ENCODE measurements at places on chromosomes 1 and 21. TPM values are rescaled to one million over a fixed set of nuclear protein-coding genes. Genes with fewer than 3 reads are reported as not detected.

DNA sequence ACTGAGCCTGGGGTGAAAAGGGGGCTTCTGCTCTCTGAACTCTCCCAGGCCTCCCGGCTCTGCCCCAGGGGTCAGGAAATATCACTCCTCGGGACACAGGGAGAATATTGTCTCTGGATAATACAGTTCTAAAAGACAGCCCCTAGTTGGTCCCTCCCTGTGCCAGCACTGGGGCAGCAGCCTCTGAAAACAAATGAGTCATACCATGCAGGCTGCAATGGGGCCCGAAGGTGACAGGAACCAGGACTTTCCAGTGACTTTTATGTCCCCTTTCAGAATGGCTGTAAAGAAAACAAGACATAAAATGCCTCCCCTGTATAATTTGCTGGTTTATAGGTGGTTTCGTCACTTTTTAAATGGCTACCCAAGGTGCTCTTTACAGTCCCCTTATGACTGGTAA is 360.0 kb downstream of the NPHP4 start:
- DNase-seq: no peak

DNA sequence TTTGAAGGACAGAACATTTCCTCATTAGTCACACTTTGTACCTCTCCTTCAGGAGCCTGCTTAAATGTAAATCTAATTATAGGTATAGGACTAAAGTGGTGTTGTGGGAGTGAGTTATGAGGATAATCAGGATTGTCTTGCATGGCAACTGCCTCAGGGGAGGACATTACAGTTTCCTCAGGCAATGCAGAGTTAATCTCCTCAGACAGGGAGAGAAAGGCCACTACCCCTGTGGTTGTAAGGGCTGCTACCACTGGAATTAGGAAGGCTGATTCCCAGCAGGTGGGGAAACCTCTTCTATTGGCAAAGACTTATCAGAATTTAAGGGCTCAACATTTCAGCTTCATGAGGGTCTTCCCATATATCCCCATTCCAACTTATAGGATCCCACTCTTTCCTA is 286.8 kb upstream of the PBX1 start:
- DNase-seq: no peak

GRCh38 chr1:228396770-228397662 is 9.6 kb downstream of the TRIM11 start:
- no peak for DNase-seq

- no peak for DNase-seq
Observed at GRCh38 chr1:95223110-95223509, 10.9 kb upstream of the RWDD3 start.

DNA sequence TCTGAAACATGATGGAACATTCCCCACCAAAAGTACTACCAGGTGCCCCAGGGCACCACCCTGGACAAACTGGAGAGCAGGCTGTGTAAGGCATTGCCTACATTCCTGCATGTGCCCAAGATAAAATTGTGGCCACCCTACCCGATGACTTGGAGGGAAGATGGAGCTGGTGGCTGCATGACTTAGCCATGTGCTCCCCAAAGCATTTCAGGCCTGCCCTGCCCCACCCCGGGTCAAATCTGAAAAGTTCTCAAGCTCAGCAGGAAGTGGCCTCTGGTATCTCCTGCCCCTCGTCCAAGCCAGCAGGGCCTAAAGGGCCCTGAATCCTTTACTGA is 8.5 kb downstream of the CD2 start:
- DNase-seq: no peak

DNA sequence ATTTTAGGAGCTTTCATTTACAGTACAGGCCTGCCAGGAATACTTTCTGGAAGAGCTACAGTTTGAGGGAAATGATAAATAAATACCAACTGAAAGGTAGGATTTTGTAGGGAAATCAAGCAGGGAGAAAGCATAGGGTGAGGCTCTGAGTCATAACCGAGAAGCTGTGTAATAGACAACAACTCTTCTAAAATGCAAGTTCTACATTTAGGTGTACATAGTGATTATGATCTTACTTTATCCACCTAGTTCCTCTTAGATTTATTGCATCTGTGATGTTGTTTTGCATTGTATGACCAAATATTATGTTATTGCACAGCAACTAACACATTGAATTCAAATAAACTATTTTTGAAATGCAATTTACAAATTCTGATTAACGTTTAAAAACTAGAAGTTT is 819.3 kb downstream of the PLA2G4A start:
- no peak for DNase-seq

DNA sequence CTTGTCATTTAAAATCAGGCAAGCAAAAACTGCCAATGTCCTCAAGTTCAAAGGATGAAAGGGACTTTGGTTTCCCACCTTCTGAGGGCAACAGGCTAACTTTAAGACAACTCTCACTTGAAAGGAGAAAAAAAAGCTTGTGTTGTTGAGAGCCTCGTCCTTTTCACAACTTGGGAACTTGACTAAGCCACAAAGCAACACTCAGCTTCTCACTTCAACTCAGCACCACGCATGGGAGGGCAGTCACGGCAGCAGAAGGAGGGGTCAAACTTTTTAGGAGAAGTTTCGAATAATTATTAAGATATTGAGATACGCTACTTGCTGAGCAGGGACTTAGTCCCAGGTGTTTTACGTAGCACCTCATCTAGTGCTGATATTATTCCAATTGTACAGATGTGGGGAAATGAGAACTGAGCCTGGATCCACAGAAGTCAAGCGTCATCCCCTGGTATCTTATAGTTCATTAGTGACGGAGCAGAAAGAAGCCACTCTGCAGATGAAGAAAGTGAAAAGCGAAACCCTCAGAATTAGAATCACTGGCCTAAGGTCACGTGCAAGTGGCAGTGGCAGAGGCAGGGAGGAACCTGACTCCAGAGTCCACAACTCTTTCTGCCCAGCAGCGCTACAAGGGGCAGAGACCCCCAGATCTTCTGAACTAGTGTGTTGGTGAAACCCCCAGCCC is 83.6 kb downstream of the JAK1 start:
- DNase-seq: no peak

- DNase-seq: no peak
Observed at GRCh38 chr21:24824209-24824608, 783.1 kb downstream of the MRPL39 start.

DNA sequence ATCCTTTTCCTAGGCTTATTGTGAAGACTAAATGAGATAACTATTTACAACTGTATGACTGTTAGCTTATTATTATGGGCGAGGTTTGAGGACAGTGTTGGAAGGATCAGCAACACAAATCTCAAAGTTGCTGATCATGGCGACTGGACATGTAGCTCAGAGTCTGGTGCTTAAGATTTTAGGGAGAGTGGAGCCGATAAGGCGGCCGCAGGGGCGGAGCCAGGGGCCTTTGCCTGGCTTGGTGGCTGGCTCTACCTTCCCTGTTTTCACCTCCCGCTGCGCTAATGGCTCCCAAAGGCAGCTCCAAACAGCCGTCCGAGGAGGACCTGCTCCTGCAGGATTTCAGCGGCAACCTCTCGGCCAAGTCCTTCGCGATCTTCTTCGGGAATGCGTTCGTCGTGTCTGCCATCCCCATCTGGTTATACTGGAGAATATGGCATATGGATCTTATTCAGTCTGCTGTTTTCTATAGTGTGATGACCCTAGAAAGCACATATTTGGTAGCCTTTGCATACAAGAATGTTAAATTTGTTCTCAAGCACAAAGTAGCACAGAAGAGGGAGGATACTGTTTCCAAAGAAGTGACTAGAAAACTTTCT is 45.5 kb downstream of the GIPC2 start:
- no peak for DNase-seq

DNA sequence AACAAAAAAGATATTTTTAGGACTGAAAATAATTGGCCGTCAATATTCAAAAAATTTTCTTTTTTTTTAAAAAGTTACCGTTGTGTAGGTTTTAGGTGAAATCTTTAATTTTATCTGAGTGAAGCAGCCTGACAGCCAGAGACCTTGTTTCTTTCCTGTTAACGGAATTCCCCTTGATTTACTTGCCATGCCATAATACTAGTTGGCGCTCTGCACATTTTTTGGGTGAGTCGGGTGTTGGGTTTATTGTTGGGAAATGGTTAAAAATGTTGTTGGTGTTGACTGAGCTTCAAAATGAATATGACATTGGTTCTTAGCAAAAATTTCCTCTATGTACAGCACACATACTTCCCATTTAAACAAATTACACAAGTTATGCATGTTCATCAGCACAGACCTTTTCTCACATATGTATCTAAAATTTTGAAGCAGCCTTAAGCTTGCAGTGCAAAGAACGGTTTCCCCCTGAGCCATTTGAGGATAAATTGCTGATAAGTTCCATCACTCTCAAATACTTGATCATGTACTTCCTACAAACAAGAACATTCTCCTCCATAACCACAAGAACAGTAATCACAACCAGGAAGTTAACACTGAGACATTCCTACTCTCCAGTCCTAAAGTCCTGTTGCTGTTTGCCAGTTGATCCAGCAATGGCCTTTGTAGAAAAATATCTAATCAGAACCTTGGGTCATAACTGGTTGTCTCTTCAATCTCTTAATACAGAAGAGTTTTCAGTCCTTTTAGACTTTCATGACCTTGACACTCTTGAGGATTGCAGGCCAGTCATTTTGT is 34.2 kb downstream of the CAMTA1 start:
- DNase-seq: no peak

- no peak for DNase-seq
Observed at GRCh38 chr1:5271264-5271663, 616.9 kb downstream of the AJAP1 start.

- no peak for DNase-seq
Observed at GRCh38 chr1:109248797-109249629, at the start of gene CELSR2. Gene CELSR2, plus strand, starts transcription at chr1:109249539. Its CDS starts 541 bp downstream, at chr1:109250080.

GRCh38 chr1:87239997-87240605 is 88.6 kb upstream of the LMO4 start:
- DNase-seq: no peak

- DNase-seq: no peak
Observed at GRCh38 chr1:226310245-226310540, 1.2 kb upstream of the LIN9 start.

DNA sequence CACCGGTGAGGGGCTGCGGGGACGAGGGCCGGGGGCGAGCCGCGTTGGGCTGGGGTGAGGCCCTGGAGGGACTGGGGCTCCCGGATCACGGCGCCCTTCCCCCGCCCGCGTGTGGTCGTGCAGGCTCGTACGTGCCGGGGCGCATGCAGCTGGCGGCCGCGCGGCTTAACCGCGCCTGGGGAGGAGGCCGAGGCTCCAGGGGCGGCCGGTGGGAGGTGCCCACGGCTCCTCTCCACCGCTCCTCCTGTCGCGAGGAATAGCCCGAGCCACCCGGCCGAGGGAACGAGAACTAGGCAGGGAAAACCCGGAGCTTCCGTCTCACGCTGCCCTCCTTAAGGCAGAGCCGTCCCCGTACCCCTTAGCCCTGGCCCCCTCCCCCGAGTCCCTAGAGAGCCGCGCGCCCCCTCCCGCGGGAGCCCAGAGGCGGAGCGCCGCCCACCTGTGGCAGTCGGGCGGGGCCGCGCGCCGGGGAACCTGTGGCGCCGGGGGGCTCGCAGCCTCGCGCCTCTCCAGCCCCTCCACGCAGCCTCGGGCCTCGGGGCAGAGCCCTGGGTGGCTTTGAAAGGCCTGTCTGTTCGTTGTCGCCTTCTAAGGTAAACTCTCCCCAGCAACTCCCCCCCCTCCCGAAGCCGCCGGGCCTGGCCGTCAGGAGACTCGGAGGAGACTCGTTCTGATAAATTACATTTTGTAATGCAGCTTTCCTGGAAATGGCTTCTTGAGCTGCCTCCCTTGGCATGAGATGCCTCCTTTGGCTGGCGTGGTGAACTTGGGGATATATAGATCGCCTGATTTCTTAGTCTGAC is 746 bp downstream of the AK4 start:
- no peak for DNase-seq

GRCh38 chr1:41892301-41892781 is 26.4 kb downstream of the HIVEP3 start:
- DNase-seq: no peak

- DNase-seq: no peak
Observed at GRCh38 chr1:70978623-70979022, 69.0 kb downstream of the PTGER3 start.

GRCh38 chr1:88774151-88774556 is 90.1 kb downstream of the PKN2 start:
- no peak for DNase-seq

DNA sequence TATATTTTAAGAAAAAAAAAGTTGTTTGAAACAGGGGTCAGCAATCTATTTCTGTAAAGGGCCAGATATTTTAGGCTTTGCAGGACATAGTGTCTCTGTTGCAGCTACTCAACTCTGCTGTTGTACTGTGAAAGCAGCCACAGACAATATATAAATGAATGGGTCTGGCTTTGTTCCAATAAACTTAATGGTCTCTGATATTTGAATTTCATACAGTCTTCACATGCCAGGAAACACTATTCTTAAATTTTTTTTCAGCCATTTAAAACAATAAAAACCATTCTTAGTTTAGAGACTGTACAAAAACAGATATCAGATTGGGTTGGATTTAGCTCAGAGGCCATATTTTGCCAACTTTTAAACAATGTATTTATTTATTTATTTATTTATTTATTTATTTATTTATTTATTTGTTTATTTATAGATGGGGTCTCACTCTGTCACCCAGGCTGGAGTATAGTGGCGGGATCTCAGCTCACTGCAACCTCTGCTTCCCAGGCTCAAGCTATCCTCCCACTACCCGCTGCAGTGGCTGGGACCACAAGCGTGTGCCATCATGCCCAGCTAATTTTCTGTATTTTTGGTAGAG is 102.8 kb downstream of the DNM3 start:
- no peak for DNase-seq

DNA sequence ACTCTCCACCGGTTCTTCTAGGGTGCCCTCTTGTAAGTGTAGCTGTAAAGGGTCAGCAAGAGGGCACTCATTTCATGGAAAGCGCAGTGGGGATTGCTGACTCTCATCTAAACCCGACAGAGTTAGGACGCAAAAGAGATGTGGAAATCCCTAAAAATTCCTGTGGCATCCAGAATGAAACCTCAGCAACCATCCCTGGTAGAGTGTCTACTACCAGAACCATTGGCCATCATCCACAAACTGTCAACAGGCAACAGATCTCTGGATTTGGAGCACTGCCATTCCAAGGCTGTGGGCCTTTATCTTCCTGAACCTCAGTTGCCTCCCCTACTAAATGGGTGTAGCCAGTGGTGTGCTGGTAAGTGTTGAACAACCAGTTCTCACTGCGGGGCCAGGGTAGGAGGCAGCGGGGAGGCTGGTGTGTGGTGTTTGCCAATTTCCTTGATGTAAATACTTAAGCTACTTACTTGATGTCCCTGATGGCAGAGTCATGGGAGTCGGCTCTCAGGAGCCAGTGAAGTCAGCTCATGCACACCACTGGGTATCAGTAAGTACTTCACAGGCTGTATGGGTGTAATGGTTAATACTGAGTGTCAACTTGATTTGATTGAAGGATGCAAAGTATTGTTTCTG is 195.8 kb downstream of the KAZN start:
- no peak for DNase-seq

- DNase-seq: no peak
Observed at GRCh38 chr1:28199328-28200233, 23.1 kb upstream of the PTAFR start.

The LCE3E gene
- total RNA-seq: not detected

The ABCG1 gene
- 16.1 TPM for total RNA-seq

The PPIAL4G gene
- total RNA-seq: 0.31 TPM

The RORC gene
- total RNA-seq: 0.16 TPM

The HHIPL2 gene
- total RNA-seq: 0.16 TPM

The MARCKSL1 gene
- 356 TPM for total RNA-seq

The CLCA4 gene
- not detected for total RNA-seq

The RYR2 gene
- 40.7 TPM for total RNA-seq

The LAX1 gene
- not detected for total RNA-seq

Data from occipital lobe (tissue), 3 donors.